ENCODE measurements at places on chromosomes 1 and 21.

GRCh38 chr1:34162852-34163766, 1.9 kb downstream of the CSMD2 start:
- peak; percentile 98 for DNase-seq

GRCh38 chr1:87024936-87025540, 110.6 kb downstream of the HS2ST1 start:
- peak; percentile 23 for DNase-seq

- DNase-seq = peak; percentile 44
Observed at GRCh38 chr1:227315629-227316346, 2.5 kb downstream of the CDC42BPA start.

- DNase-seq = no peak
Observed at GRCh38 chr1:225449774-225450173, 21.9 kb upstream of the LBR start.

GRCh38 chr1:203066965-203067364, 18.8 kb downstream of the MYOG start:
- no peak for DNase-seq

GRCh38 chr21:31943561-31943960, 70.7 kb downstream of the HUNK start:
- no peak for DNase-seq

DNA sequence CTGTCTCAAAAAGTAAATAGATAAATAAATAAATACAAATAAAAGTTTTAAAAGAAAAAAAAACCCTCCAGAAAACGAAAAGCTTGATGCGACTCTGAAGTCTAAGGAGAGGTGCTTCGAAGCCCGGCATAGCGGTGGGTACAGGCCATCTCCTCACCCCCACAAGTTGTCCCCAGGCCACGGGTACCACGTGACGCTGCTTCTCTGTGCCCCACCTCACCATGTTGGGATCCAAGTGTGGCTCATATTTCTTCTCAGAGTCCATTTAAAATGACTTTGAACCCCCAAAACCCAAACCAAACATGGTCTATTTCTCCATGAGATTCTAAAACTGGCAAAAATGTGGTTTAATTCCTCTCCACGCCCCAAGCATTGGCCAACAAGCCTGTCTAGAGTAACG, 32.9 kb upstream of the ZC3H12A start:
- DNase-seq = no peak

- DNase-seq = no peak
Observed at GRCh38 chr1:46285730-46286477, 17.5 kb downstream of the LRRC41 start.

DNA sequence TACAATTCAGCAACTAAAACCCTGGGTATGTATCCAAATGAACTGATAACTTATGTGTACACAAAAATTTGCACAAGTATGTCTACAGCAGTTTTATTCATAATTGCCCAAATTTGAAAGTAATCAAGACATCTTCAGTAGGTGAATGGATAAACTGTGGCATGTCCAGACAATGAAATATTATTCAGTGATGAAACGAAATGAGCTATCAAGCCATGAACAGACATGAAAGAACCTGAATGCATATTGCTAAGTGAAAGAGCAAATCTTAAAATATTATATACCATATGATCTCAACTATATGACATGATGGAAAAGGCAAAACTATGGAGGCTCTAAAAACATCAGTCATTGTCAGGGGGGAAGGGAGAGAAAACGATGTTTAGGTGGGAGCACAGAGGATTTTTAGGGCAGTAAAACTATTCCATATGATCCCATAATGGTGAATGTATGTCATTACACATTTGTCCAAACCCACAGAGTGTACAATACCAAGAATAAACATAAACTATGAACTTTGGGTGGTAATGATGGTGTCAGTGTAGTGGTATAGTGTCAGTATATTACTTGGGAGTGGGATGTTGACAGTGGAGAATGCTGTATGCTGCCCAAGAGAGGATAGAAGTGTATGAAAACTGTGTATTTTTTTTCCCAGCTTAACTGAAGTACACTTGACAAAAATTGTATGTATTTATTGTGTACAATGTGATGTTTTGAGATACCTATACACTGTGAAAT, 92.8 kb upstream of the PPP2R5A start:
- no peak for DNase-seq

GRCh38 chr1:158126425-158126824, 54.3 kb upstream of the CD1D start:
- DNase-seq = no peak

- DNase-seq = peak; percentile 11
Observed at GRCh38 chr1:60936163-60936562, 146.2 kb upstream of the NFIA start.

DNA sequence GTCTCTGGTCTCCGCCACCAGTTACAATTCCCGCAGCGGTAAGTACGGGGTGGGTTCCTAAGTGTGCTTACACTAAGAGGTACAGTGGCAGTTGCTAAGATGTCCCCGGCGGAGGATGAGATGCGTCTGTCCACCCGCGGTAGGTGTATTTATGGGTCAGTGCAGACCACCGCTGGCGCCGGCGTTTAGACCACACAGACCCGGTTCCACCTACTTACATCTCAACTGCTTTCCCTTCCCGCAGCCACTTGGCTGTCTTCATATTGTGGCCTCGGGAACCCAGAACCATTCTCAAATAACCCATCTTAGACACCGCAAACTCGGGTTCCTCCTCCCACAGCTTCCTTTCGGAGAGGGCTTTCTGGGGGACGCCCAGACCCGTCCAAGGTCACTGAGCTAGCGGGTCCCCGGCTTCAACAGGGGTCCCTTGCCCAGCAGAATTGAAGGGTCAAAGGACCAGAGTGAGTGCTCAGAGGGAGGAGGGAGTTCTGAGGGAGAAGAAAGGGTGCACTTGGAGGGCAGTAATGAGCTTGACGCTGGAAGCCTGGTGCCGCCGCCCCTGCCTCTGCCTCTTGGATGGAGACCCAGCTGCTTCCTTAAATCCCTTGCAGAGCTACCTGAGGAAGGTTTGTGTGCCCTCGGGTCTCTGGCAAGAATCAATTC, 8.6 kb downstream of the NR5A2 start:
- DNase-seq = no peak

DNA sequence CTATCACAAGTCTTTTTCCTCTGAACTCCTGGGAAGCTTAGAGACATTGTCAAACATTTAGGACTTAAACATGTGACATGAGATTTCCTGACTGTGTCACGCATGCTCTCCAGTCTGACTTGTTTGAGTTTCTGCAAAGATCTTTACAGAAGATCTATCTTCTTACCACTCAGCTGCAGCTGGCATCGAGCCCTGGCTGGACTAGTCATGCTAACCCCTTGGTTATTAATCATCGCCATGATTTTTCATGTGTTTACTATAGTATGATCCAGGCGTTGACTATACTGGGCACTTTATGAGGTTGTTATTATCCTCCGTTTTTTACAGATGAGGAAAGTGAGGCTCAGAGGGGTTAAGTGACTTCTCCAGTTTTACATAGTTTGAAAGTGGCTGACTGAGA, 18.1 kb upstream of the IRF2BP2 start:
- DNase-seq = peak; percentile 85

- DNase-seq = no peak
Observed at GRCh38 chr1:197435224-197435623, 167.2 kb downstream of the CRB1 start.

DNA sequence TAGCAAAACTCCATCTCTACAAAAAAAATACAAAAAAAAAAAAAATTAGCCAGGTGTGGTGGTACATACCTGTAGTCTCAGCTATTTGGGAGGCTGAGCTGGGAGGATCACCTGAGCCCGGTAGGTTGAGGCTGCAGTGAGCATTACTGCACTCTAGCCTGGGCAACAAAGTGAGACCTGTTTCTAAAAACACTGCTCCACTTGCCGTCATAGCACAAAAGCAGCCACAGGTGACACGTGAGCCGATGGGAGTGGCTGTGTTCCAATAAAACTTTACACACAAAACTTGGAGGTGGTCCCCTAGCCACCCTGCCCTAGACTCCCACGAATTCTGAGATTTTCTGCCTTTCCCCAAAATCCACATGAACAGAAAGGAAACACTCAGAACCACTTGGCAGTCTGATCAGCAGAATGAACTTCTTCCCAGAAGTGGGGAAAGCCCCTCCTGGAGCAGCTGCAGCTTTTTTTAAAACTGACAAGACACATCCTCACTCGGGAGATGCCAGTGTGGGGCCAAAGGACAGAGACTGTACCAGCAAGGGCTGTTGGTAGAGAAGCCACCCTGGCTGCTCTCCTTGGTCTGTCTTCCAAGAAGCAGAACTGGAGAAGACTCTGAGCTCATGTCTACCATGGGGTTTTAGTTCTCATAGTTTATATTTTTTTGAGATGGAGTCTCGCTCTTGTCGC, 23.3 kb downstream of the PLEKHM2 start:
- DNase-seq = no peak

GRCh38 chr21:30726726-30727125, 8.1 kb upstream of the KRTAP21-3 start:
- no peak for DNase-seq

GRCh38 chr1:109620401-109620791, 759 bp downstream of the AMPD2 start:
- peak; percentile 77 for DNase-seq

DNA sequence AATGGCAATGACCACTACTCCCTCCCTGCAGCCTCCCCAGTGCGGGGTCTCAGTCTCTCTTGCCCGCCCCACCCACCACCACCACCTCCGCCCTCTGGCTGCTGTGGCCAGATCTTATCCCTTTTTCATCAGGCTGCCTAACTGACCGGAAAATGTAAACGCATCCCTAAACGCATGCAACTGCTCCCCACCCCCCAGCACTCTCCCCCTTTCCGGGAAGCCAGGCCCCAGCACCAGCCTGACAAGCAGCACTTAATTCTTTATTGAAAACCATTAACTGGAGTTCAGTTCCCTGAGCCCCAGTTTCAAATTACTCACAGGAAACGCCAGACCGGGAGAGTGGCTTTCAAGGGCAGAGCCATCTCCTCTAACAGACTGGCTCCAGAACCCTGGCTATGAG, 147.7 kb downstream of the DMRTA2 start:
- DNase-seq = no peak

DNA sequence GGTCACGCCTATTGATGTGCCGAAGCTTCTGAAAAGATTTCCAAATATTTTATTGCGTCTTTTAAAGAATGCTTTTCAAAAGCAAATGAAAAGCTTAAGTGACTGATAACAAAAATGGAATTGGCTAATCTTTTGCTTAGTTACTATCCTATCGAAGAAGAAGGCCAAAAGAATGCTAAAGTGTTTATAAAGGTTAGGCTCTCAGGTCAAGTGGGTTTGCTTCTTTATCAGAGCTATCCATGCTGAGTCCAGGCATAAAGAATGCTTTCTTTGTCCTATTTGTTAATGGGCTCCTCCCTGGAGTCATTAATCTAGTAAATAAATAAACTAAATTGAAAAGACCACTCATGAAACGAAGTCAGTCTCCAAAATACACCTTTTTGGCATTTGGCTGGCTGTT, 133.4 kb upstream of the LYPLAL1 start:
- DNase-seq = no peak

DNA sequence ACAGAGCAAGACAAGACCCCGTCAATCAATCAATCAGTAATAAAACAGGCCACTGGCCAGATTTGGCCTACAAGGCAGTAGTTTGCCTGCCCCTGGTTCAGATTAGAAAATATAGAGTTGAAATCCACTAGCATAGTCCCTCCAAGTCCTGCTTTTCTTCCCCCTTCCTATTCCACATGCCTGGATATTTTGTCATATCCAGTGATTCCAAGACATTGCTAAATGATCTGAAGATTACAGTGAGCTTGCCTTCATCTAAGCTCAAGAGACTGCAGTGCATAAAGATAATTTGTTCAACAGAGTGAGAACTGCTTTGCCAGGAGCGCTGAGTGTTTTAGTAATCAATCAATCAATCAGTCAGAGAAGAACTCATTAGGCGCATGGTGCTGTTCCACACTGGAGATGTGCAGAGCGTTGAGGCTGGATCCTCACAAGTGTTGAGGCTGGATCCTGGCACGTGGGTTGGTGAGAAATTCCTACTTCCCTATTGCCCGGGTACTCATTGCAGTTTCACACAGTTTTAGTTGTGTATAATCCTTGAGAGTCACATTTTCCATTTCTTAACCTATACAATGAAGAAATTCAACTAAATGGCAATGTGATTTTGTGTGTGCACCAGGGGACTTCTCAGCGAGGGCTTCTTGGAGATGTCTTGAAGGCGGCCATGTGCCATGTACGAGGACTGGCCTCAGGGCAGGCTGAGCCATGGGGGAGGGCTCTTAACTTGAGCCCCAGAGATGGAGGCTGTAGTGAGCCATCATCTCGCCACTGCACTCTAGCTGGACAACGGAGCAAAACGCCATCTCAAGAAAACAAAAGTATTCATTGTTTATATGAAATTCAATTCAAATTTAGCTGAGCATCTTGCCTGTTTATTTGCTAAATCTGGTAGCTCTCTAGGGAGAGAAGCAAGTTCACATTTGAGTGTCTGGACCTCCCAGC, 76.3 kb downstream of the TOMM20 start:
- peak; percentile 37 for DNase-seq

DNA sequence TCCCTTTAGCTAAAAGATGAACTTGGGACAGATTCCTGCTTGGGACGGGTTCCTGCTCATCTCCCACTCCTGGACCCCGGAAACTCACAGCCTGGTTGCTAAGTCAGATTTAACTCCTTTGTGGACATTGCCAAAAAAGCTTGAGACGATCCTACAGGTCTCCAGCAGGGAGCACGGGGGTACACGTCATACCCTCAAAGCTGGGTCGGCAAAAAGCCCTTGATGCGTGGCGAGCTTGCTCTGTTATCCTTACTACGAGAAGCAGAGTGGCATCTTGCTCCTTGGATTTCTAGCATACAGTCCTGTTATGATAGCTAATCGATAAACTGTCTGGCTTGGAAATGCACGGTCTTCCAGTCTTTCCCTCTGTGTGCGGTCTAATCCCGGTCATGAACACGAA, 60.8 kb upstream of the KRTAP19-8 start:
- DNase-seq = no peak

GRCh38 chr1:38624336-38625039, 235.1 kb downstream of the RRAGC start:
- no peak for DNase-seq

DNA sequence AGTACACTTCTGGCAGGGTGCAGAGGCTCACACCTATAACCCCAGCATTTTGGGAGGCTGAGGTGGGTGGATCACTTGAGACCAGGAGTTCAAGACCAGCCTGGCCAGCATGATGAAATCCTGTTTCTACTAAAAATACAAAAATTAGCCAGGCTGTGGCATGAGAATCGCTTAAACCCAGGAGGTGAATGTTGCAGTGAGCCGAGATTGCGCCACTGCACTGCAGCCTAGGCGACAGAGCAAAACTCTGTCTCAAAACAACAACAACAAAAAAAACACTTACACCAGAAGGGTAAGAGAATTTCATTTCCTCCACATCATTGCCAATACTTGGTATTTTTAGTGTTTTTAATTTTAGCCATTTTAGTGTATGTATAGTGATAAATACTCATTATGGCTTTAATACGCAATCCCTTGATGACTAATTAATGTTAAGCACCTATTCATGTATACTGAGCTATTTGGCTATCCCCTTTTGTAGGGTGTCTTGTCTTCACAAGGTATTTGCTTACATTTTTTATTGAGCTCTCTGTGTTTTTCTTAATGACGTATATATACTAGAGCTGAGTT, 77.1 kb upstream of the TNR start:
- no peak for DNase-seq

GRCh38 chr1:21064057-21064456, 112.6 kb downstream of the EIF4G3 start:
- DNase-seq = no peak

- DNase-seq = no peak
Observed at GRCh38 chr1:1295154-1295923, 12.4 kb downstream of the ACAP3 start.

All from fibroblast of skin of right quadriceps (primary cell).